ENCODE measurements at places on chromosomes 6 and 20.

GRCh38 chr6:52089758-52090348 lies 2.4 kb upstream of the PKHD1 start:
- DNase-seq: no peak

DNA sequence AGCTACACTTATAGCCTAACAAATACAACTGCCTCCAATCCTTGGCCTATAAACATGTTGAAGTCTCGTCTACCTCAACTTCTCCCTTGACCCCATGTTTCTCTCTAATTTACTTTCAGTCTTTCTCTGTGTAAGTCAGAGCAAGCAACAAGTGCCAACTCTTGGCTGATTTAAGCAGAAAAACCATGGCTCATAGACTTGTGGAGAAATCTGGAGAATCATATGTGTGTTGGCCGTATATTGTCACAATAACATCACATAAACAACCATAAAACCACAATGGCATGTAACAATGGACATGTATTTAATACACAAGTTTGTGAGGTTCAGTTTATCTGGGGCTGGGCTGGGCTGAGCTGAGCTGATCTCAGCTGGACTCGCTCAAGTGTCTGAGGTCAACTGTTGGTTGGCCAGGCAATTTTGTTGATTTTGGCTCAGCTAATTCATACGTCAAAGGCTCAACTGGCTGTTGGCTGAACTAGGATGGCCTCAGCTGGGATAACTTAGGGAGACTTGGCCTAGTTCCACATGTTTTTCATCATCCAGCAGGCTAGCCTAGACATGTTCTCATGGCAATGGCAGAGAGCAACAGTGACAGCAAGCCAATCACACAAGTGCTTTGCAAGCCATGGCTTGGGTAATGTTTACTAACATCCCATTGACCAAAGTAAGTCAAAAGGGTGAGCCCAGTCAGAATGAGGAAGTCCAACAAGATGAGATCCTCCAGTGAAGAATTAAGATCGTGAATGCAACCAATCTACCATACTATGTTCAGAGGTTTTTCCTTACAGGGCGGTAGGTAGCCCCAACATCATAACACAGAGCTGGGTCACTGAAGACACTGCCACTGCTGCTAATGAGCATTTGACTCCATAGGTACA lies 12.9 kb upstream of the TBC1D22B start:
- DNase-seq: no peak

- no peak for DNase-seq
These were observed 14.0 kb upstream of the MRGBP start for GRCh38 chr20:62782149-62782892.

DNA sequence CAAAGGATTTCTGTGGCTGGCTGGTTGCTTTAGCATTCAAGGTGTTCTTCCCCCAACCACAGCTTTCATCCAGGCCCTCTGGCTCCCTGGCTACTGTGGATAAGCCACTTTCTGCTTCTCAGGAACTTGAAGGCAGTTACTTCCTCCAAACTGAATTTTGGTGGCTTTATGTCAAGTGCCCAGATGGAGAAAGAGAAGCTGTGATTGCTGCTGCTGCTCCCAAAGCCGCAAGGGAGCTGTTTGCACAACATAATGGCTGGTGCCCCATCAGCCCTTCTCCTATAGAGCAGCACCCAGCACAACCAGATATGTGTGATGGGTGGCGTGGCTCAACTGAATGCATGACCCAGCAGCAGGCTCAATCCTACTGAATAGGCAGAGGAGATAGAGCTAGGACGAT lies 465.2 kb downstream of the MAFB start:
- DNase-seq: no peak

DNA sequence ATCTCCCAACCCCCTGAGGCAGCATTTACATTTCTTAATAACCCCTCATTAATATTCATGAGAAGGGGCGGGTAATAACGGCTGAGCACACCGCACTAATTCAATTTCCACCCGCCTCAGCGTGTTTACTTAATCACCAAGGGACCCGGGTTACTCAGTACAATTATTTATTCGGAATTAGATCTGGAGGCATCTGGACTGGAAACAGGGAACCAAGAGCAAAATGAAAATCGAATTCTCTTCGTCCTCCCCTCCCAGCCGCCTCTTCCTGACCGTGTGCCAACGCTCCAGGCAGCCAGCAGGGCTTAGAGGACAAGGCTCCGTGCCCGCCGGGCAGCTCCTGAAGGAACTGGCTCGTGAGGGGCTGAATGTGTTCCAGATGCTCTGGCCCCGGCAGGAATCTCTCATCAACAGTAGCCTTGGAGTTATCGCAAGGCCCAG lies 23.5 kb upstream of the CTNNBL1 start:
- no peak for DNase-seq

- no peak for DNase-seq
These were observed 11.1 kb upstream of the ARFGEF2 start for GRCh38 chr20:48910347-48910781.

DNA sequence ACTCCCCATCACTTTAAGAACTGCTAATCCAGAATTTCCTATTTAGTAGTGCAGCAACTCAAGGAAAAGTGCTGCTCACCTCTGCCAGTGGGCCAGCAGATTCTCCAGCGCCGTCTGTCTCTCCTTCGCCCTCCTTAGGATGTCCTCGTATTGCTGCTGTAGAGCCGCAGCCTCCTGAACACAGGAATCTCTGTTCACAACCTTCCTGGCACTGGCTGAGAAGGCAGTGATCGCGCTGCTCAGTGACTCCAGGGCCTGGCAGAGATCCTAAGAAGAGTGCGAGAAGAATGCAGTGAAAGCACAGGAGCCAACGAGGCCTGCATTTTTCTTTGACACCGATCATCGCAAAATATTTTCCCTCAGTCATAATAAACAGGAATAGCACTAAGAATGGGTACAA lies 209.0 kb downstream of the SYNE1 start:
- DNase-seq: no peak

DNA sequence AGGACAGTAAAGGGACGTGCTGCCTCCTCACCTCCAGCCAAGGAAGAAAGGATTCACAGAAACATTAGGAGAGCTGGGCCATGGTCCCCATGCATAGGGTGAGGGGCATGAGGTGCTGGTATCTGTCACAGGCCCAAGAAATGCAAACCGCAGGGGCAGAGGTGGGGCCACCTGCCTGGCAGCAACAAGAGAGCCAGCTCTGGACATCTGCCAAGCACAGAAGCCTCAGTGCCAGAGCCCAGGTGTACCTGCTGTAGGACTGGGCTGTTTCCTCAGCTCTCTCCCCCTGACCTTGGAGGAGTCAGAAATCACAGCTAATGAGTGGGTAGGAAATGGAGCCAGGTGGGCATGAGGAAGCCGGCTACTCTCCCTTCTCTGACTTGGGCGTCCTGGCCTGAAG lies 45.3 kb downstream of the SLC2A12 start:
- DNase-seq: no peak

DNA sequence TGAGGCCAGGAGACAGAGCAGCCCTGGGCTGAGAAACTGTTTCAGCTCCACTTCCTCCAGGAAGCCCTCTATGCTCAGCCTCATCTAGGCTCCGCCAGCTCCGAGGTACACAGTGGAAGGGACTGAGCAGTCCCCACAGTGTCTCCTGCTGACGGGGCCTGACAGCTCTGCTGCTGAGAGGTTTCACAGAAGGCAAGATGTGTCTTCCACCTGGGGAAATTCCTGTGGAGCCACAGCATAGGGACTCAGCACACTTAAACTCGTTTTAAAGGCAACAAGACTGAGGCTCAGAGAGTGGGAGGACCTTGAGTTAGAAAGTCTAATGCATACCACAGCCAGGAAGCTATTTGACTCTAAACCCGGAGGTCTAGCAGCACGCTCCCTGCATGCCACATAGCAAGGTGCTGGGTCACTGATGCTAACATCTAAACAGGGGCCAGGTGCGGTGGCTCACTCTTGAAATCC lies 6.8 kb downstream of the ADA start:
- DNase-seq: no peak

GRCh38 chr20:36447101-36447500 lies 94.2 kb upstream of the MYL9 start:
- no peak for DNase-seq

- no peak for DNase-seq
These were observed 73.1 kb upstream of the PLCB4 start for GRCh38 chr20:8995761-8996160.

- no peak for DNase-seq
These were observed 35.2 kb upstream of the YWHAB start for GRCh38 chr20:44850272-44850671.

GRCh38 chr20:47926731-47927130 lies 141.4 kb upstream of the SULF2 start:
- no peak for DNase-seq

GRCh38 chr20:40774252-40774651 lies 85.2 kb upstream of the MAFB start:
- DNase-seq: no peak

DNA sequence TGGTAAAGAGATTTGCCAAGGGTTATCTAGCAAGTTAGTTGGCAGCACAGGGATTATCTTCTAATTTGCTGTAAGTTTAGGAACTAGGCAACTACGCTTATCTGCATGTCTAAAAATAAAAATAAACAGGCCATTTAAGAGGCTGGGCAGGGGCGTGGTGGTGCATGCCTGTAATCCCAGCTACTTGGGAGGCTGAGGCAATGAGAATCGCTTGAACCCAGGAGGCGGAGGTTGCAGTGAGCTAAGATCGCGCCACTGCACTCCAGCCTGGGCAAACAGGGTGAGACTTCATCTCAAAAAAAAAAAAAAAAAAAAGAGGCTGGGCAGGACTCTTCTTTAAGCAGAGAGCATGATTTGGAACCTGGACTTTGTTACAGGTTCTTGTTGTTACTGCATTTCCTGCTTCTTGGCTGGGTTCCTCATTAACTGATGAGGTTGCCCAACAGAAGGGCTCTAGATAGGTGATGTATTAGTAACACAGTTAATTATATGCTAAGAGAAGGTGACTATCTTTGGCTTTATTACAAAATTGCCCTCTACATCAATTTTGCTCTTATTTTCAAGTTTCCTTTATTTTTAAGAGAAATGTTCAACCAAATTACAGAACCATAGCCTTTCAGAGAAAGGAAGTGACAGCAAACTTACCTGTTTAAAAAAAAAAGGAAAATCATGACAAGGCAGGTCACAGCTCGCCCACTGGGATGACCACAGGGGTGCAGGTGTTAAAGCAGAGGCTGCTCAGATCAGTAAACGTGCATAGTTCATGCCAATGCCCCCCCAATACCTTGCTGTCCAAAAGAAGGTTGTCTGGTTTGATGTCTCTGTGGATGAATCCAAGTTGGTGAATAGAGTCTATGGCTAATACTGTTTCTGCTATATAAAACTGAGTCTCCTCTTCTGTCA lies 32.5 kb downstream of the STK38 start:
- DNase-seq: no peak

GRCh38 chr6:3285049-3285639 lies 26.4 kb downstream of the PSMG4 start:
- DNase-seq: no peak

- DNase-seq: no peak
These were observed 1.7 kb downstream of the APMAP start for GRCh38 chr20:24990810-24991252.

GRCh38 chr6:138590796-138591709 lies 91.8 kb upstream of the NHSL1 start:
- DNase-seq: peak; percentile 84

DNA sequence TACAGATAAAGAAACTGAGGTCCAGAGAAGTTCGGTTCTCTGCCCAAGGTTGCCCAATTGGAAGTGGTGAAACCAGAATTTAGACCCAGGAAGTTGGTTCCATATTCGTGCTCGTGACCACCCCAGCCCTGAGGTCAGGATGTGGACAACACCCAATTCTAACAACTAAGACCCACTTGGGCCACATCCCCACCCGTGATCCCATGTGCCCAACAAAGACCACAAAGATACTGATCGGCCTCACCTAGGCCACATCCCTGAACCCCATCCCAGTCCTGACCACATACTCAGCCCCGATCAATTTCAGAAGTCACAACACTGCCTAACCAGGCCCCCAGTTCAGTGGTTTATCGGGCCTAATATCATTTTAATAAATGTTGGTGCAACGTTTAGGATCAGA lies 138.4 kb downstream of the PREX1 start:
- DNase-seq: no peak

- DNase-seq: no peak
These were observed 54.7 kb downstream of the OR2B6 start for GRCh38 chr6:28011722-28012121.

All from HAP-1 (cell line).